ENCODE measurements at places on chromosomes 11 and 22. TPM values are rescaled to one million over a fixed set of nuclear protein-coding genes. Genes with fewer than 3 reads are reported as not detected.

GRCh38 chr11:91023731-91024130 lies 800.9 kb upstream of the CHORDC1 start:
- DNase-seq = no peak

DNA sequence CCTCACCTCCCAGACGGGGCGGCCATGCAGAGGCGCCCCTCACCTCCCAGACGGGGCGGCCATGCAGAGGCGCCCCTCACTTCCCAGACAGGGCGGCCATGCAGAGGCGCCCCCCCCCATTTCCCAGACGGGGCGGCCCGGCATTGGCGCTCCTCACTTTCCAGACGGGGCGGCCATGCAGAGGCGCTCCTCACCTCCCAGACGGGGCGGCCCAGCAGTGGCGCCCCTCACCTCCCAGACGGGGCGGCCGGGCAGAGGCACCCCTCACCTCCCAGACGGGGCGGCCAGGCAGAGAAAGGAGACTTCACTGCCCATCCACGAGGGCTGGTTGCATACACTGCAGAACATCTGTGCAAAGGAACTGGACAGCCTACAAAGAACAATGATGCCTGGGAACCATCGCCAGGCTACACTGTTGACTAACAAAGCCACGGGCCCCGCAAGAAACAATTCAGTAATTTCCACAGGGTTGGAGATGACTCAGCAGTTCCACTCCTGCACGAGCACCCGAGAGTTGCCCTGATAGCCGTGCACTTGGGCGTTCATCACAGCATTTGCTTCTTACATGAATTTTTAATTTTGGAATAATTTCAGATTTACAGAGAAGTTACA lies 58.7 kb downstream of the CTTN start:
- DNase-seq = no peak

The CPT1B gene
- 68.0 TPM for total RNA-seq

The PTS gene
- total RNA-seq = 26.9 TPM

GRCh38 chr11:45560913-45561281 lies 104.5 kb downstream of the CHST1 start:
- DNase-seq = no peak

DNA sequence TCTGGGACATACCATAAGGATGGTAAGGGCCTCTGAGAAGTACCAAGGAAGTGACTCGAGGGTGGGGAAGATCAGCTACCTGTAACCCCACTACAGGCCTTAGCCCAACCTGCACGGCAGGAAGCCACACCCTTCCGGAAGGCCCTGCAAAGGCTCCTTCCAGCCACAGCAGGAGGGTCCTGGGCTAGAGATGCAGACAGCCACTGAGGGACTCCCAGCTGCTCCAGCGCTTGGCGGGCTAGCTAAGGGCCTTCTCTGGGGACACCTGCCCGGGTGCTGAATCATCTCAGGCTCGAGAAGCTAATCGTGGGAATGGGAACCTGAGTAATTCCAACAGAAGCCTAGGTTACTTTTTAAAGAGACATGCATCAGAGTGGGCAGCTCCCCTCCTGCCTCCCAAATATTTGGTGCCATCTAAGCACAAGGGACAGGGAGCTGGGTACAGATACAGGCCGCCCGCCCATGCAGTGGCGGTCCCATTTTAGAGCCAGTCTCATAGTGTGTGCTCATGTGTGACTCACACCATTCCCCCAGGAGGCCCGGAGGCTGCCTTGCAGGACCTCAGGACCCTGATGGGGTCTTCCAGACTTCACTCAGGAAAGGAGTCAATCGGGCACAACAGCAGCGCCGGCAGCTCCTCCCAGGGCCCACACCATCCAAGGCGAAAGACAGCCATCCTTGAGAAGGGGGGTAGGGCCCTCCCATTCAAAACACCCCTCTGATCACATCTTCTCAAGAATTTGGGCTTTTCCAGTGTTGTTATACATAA lies 8.0 kb downstream of the MYH9 start:
- peak; percentile 70 for DNase-seq

The TRIM48 gene
- total RNA-seq = not detected

DNA sequence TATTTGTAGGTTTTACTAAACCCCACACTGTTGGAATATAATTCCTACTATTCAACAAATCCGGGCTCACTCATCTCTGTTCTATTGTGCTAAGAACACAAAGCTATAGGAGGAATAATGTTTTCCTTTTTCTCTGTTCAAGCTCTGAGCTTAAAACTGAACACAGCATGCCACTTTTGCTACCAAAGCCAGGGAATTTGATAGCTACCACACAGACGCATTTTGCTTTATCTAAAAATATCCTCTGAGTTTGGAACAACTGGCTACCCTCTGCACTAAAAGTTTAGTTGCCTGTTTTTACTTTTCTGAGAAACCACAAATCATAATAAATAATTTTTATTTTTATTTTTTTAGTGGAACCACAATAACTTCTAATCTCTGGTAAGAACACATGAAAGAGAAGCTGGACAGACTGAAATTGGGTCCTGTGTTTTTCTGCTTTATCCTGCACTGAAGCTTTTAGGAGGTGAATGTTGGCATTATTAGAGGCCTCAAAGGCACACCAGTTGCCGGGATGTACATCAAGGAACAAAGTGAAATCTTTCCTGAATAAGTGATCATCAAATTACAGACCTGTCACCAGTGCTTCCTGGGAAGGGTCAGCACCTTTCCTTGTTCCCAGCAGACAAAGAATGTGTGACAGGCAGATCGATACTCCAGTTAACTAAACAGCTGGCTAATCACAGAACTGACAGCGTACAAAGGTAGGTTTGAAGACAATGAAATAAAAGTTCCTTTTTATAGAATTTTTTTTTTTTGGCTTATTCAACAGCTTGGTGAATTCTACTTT lies 523.2 kb upstream of the TENM4 start:
- DNase-seq = no peak

The TSSK2 gene
- total RNA-seq = not detected

GRCh38 chr11:62068730-62069129 lies 55.1 kb upstream of the INCENP start:
- DNase-seq = no peak

DNA sequence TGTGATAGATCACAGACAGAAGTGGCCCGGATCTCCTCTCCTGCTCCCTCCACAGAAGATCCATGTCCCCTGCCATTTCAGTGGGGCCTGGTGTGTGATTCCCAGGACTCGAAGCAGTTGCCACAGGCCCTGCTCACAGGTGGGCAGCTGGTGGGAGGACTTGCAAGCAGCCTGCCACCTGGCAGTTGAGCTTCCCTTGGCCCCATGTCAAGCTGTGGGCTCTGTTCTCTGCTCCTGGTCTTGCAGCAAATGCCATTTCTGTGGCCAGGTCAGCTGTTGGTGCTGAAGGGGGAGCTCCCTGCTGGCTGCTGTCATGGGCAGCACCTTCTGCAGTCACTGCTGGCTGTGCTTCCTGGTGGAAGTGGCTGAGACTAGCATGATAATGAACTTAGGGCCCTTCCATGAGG lies 59.1 kb upstream of the SLC22A12 start:
- DNase-seq = no peak

- DNase-seq = peak; percentile 87
Observed at GRCh38 chr22:31292236-31292989, at the start of gene PIK3IP1. Gene PIK3IP1, minus strand, starts transcription at chr22:31292488. Its CDS starts 144 bp downstream, at chr22:31292344.

The NLRP6 gene
- total RNA-seq = 26.3 TPM

- no peak for DNase-seq
Observed at GRCh38 chr11:66987158-66987620, 12.1 kb downstream of the C11orf86 start.

DNA sequence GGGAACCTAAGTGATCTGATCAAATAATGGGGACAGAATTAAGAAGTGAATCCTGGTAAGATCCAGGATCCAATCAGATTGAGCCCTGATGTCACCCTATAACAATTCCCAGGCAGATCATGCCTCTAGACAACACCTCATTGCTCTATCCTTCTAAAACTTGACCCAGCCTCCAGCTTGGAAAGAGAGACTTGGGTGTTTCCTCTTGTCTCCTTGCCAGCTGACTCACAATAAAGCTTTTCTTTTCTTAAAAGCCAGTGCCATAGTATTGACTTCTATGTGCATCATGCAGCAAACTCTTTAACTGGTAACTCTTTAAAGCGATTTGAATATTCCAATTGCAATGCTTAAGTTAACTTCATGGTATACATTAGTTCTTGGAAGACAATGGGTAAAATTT lies 109.6 kb upstream of the CHORDC1 start:
- DNase-seq = no peak

DNA sequence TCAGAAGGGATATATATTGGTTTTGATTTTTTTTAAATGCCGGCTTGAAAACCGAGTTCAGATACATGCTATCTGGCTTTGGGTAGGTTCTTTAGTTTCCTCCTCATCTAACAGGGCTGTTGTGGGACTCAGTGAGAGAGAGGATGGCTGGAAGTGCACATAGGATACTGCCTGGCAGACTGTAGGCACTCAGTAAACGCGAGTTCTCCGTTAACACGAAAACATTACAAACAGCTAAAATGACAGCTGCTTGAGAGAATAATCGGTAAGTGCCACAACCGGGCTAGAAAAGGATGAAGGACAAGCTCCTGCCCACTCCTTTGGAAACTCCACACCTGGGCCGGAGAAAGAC lies 369 bp downstream of the XRRA1 start:
- DNase-seq = no peak

DNA sequence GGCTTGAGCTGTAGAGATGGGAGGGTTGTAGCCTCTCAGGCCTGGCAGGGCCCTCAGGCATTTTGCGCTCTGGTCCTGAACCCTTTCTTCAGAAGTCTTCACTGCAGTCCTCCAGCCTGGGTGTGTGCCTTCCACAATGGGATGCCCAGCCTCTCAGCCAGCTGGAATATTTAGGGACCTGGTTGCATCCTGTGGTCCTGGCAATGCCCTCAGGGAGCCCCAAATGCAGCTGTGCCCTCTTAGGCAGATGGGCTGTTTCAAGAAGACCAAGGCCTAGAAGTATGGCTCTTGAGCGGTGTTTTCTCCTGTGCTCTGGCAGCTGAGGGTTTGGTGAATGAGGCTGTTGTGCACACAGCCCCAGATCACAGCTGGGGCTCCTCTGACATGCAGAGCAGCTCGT lies 6.7 kb downstream of the TUB start:
- no peak for DNase-seq

The OSBP gene
- 55.6 TPM for total RNA-seq

DNA sequence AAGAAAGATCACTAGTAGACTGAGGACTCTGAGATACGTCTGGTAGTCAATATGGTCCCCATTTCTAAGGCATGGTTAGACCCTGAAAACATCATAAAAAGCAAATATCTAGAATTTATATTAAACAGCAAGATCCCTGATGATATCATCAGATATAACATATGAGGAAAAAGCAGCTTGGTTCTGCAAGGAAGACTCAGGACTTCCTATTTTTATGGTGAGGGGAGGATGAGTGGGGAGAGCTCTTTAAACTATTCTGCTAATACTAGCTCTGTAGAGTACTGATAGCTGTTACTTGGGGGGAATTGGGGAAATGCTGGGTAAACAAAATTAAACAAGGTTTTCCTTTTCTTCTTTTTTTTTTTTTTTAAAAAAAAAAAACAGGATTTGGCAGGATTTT lies 235.8 kb downstream of the SWAP70 start:
- DNase-seq = no peak

The KRTAP5-10 gene
- total RNA-seq = not detected

DNA sequence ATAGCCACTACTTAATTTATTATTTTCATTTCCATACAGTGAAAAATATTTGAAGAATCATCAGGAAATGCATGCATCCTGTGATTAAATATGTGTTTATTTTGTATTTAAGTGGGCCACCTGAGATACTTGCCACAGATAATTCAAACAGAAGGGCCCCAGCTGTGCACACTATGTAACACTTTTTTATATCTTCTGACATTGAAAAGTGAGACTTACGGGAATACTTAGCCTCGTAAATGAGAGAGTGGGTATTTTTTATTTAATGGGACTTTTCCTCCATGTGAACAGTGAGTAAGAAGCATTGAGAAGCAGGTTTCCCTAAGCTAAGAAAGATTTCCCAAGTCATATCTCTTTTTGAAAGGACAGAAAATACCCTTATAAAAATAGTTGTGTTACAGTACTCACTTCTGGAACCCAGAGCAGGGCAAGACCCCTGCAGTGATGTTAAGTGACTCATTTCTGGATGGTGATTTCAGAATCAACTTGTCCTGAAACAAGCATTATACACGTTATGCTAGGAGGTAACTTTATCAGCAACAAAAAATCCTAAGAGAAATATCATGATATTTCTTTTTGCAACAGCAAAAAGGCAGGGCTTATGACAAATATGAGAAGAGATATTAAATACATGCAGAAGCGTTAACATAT lies 478.1 kb upstream of the CHORDC1 start:
- DNase-seq = no peak

The XPNPEP3 gene
- 18.6 TPM for total RNA-seq

- no peak for DNase-seq
Observed at GRCh38 chr22:35960854-35961253, 67.8 kb downstream of the RBFOX2 start.

The TYR gene
- total RNA-seq = not detected

GRCh38 chr22:48740731-48741405 lies 1086.8 kb downstream of the BRD1 start:
- no peak for DNase-seq

DNA sequence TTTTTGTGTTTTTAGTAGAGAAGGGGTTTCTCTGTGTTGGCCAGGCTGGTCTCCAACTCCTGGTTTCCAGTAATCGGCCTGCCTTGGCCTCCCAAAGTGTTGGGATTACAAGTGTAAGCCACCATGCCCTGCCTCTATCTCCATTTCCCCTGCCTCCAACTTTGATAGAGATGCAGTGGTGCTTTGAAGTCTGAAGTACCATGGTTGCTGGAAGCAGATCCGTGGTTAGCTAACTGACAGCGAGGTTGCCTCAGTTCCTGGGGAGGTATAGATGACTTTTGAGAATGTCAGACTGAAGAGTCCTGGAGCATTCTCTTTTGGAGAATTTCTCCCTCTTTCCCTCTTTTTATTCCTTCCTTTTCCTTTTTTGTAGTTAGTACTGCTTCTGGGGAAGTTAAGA lies 111.5 kb upstream of the RRM1 start:
- no peak for DNase-seq

The LRRC56 gene
- 4.6 TPM for total RNA-seq

GRCh38 chr22:31253949-31254348 lies 38.3 kb downstream of the PIK3IP1 start:
- DNase-seq = no peak

The SGSM1 gene
- total RNA-seq = 3.4 TPM

The STIM1 gene
- 87.1 TPM for total RNA-seq

All from CD4-positive, alpha-beta memory T cell (primary cell).